ENCODE measurements at places on chromosomes 16 and 17.

DNA sequence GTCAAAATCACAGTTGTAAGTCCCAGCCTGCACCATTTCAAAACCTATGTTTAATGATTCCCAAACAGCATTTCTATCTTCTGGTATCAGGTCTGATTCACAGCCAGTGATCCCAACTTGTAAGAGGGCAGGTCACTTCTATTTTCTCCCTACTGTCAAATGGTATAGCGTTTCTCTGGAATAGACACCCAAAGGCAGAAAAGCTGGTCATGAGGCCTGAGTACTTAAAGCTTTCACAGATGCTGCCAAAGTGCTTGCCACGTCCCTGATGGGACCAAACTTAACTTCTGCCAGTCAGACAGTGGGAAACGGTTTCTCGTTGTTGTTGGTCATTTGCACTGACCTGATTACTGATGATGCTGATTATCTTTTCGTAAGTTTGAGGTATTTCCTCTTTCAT lies 43.4 kb downstream of the CYTH1 start:
- DNase-seq: no peak

GRCh38 chr17:21094298-21094704 lies 32.5 kb upstream of the DHRS7B start:
- DNase-seq: no peak

- DNase-seq: no peak
These were observed 1.5 kb upstream of the TOX3 start for GRCh38 chr16:52548261-52549010.

- DNase-seq: no peak
These were observed 2.9 kb upstream of the KRT16 start for GRCh38 chr17:41615454-41615853.

GRCh38 chr17:56690441-56691291 lies 97.2 kb downstream of the NOG start:
- DNase-seq: no peak

DNA sequence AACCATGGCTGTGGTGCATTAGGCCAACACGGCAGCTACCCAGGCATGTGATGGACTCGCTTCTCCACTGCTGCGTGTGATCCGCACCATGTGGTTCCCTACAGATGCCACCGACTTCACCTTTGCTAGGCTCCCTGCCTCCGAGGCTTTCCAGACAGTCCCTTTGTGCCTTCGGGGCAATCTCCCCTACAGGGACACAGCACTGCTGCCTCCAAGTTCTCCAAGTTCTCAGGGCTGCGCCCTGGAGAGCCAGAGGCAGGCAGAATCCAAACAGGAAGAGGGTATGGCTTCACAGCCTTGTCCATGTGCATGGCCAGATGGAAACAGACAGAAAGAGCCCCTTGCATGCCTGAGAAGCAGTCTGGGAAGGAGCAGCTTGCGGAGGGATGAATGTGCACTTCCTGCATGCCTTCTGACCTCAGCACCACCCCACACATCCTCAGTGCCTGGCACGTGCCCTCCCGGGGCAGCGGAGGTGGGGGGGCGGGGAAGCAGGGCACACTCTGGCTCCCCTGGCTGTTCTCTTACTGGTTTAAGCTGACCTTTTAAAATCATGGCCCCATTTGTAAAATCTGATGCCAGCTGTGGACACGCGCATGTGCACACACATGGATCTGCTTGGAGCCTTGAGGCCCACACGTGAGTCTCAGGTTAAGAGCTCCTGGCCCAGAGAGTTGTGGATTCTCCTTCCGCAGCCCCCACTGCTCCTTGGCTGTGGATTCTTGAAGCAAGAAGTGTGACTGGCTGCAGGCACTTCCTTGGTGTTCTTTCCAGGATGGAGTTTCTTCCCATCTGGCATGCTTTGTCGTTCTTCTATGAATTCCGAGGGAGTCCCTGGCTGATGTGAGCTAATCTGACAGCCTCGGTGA lies 55.3 kb upstream of the MTSS2 start:
- no peak for DNase-seq

- no peak for DNase-seq
These were observed 75.7 kb upstream of the DNAH17 start for GRCh38 chr17:78652913-78653312.

GRCh38 chr17:56523042-56523441 lies 70.5 kb upstream of the NOG start:
- DNase-seq: no peak

DNA sequence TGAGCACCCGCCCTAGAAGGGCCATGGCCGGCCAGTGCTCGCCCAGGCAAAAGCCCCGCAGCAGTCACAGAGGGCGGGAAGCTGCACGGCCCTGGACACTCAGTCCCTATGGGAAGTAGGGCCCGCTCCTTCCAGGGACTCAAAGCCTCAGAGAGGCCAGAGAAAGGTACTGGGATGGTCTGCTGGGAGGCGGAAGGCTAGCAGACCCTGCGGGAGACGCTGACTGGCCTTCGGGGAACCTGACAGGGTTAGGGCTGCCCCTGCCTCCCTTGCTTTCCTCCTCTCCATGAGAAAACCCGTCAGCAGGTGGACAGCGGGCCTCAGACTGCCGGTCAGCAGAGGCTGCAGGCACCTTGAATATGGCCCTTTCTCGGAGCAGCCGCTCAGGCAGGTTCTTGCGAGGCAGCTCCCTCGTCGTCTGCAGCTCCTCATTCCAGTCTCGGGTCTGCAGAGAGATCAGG lies 11.5 kb downstream of the CLUH start:
- no peak for DNase-seq

DNA sequence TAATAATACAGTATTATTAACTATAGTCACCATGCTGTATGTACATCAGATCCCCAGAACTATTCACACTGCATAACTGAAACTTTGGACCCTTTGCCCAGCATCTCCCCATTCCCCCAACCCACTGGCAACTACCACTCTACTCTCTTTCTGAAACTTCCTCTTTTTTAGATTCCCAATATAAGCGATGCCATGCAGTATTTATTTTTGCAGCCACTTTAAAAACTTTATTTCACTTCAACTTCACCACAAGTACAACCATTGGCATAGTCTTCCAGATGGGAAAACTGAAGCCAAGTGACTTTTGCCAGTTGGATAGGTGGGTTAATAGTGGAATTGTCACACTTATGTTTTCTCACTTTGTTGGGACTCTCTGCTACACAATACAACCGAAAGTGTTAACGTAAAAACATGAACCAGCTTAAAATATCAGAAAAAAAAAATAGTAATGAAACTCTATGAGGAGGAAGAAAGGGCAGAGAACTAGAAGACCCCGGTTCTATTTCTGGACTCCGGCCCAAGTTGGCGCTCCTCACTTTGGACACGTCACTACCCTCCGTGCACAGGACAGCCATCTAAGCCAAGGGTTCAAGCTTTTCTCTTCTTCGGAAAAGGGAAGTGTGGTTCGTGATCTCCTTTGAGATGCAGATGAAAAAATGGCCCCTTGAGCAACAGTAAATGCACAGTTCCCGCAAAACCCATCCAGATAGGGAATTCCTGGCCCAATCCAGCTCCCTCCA lies 743 bp downstream of the SHCBP1 start:
- no peak for DNase-seq

GRCh38 chr17:78774956-78775571 lies 7.0 kb downstream of the CYTH1 start:
- DNase-seq: no peak

GRCh38 chr17:13735444-13735843 lies 133.7 kb upstream of the HS3ST3A1 start:
- no peak for DNase-seq

Measured in cortex of kidney (tissue), 1 donor.